ENCODE measurements at places on chromosomes 7 and 10.
A peak's percentile ranks its signal among the peaks of the same experiment; 100 is the strongest.

DNA sequence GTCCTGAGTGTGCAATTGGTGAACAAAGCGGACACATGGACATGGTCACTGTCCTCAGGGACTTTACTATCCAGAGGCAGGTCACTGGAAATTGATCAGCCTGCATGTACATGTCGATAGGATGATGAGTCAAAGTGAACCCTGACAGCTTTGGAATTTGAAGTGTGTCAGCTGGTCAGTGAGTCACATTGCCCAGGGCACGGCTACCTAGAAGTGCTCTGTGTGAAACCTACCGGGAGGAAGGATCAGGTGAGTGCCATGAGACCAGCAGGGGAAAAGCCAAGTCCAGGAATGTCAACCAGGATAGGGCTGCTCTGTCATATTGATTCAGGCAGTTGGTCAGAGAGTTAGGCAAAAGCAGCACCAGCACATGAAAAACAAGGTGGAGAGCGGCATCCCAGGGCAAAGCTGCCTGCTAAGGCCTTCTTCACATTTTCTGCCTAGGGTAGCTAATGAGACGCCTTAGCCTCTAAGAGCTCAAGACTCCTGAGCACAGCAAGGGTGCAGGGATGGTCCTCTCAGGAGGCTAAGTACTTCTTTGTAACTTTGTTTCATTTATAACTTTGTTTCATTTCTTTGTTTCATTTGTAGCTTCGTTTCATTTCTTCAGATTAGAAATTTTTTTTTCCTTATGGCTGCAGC, 19.4 kb upstream of the PDCD4 start:
- DNase-seq: no peak

GRCh38 chr7:73532224-73532623, 10.1 kb upstream of the BAZ1B start:
- no peak for DNase-seq

- no peak for DNase-seq
Measured at GRCh38 chr7:108771853-108772252, 202.2 kb downstream of the DNAJB9 start.

GRCh38 chr10:9911488-9911887, 1106.2 kb upstream of the CELF2 start:
- DNase-seq: no peak

DNA sequence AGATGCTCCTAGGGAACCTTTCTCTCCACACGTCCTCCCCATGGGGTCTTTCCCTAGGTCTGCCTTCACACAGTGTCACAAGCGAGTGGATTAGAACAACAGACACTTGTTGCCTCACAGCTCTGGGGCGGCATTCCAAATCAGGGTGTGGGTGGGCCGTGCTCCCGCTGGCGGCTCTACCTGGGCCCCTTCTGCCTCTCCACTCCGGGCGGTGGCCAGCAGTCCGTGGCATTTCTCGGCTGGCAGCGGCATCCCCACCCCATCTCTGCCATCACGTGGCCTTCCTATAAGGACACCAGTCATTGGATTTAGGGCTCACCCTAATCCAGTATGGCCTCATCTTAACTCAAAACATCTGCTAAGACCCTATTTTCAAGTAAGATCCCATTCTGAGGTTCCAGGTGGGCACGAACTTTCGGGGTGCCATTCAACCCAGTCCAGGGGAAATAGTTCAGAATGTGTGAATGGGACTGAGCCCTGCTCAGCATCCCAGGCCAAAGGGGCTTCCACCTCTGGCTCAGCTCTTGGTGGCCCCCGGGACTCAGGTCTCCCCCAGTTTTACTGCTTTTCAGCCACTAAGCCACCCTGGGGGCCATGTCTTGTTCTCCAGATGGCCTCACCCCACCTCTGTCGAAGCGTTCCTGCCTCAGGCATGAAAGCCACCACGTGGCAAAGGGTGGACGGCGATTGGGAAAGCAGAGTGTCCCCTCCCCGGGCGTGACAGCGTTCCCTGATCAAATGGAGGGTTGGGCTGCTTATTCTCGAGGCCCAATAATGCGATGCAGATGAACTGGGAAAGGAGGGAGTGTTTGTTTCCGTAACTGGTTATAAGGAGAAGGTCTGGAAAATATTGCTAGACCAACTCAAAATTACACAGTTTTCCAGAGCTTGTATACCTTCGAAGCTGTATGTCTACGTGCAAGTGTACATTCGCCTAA, 350.0 kb downstream of the GLRX3 start:
- DNase-seq: no peak

DNA sequence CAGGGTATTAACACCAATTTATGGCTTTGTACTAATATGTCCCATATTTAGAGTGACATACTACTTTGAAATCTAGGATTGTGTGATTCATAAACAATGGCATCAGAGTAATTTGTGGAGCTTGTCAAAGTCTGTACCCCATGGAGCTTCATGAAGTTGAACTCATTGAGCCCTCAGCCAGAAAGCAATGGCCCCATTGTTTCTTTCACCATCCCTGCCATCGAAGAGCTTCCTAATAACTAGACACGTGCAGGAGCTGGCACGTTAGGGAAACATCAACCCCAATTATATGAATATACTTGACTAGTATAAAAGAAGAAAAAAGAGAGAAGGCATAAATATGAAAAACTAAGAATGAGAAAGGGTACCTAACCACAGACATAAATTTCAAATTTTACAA, 206.6 kb downstream of the CXCL12 start:
- no peak for DNase-seq

DNA sequence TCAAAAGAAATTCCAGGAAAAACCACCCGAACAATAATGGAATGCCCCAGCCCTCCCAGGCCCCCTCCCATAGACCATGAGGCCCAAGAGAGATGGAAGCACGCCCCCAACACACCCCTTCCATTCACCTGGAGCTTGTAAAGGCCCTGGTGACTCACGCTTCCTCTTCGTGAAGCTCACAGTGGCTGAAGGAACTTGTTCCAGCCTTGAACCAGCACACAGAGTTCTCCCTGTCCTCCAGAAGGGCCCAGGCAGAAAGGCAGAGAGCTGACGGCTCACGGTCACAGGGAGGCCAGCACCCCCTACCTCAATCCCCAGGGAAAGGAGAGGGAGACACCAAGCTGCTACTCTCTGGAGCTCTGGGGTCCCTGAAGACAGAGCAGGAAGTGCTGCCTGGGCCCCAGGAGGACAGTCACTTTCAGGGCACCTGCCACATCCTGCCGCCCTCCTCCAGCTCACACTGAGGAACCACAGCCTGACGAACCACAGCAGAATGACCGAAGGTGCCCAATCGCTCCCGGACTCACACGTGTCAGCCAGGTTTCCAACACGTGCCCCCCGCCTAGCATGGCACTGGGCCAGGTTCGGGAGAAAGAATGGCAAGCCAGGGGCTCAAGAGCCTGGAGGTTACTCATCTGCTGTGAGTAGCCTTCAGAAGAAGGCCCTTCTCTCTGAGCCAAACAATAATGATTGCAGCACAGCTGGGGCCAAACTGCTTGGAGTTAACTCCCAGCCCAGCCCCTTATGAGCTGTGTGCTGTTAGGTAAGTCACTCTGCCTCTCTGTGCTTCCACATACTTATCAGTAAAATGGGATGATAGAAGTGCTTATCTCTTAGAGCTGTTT, 52.8 kb downstream of the DLG5 start:
- no peak for DNase-seq

DNA sequence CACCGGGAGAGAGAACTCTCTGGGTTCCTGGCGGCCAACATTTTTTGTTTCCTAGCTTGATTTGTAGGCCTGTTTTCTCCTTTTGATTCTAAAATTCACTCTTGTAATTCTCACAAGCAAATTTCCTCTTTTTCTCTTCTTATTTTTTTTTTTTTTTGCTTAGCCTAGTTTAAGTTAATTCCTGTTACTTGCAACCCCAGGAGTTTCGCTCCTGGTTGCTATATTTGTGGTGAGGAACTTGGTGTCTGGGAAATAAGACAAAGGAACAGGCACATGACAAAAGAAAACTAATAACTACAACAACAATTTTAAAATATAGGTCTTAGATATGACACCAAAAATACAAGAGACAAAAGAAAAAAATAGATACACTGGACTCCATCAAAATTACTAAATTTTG, 6.7 kb downstream of the AOAH start:
- no peak for DNase-seq

DNA sequence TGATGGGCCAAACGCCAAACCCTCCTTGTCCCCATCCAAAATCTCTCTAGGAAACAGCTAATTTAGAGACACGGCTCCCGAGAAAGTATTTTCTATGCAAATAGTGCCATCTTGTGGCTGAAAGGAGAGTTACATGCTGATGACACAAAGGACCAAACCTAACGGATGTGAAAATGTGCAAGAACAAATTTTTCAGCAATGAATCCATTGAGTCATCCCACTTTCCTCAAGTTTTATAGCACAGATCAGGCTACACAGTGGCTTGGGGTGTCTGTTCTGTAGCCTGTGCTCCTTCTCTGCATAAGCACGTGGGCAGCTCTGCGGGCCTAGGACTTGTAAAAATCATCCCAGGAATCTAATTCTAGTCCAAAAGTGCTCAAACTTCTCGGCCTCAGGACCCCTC, 154.8 kb upstream of the PRR15 start:
- DNase-seq: peak; percentile 65

DNA sequence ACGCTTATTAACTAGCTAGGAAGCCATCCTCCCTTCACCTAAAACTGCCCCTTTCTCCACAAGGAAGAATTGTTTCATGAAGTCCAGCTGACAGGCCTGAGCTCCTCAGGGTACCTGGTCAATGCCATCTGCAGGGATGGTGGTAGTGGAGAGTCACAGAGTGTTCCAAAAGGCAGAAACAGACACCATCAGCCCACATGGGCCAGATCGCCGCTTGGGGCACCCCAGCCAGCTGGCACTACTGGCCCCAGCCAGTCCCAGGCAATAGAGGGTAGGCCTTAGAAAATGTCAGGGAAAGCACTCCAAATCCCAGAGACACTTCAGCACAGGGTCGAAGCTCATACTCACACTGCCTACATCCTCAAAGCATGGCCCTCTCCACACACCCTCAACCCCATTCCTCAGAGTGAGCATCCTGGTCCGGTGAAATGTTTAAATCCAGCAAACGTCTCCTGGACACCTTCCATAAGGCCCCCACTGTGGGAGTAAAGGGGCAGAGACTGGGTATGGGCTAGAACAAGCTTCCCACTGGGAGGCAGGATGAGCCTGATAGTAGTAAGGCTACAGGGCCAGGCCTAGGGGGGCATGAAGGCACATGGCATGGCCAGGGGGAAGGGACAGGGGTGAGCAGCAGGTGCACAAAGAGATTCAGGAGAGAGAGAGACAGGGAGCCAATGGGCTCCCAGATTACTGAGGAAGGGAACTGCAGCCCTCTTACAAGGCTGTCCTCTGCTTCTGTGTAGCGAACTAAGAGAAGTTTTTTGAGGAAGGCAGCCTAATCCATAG, 1.9 kb downstream of the LRRC20 start:
- DNase-seq: no peak

DNA sequence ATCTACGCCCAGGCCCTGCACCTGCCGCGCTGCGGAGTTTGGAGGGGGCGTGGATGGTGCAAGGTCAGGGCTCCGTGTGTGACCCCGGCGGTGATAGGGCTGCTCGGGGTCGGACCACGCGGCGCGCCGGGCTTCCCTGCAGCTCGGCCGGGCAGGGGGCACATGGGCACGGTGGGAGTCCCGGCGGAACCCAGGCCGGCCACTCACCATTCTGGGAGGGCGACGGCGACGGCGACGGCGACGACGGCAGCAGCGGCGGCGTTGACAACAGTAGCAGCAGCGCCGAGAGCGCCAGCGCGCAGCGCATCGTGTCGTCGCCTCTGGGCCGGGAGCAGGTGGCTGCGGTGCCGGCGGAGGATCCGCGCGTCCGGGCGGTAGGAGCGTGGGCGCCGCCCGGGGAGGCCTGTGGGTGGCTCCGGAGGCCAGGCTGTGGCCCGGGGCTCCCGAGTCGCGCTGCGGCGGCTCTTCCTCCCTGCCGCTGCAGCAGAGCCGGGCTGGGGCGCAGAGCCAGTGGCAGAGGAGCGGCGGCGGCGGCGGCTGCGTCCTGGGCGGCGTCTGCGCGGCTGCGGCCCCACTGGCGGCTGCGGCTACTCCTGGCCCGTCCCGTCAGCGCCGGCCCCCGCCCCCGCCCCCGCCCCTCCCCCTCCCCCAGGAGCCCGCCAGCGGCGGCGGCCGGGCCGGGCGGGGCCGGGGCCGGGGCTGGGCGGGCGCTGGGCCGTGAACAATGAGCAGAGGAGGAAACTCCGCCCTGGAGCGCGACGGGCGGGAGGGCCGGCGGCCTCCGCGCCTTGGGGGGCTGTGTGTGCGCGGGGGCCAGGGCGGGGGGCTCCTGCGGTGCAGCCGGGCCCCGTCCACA, at the start of gene PODXL:
Gene PODXL (minus strand): TSS at position 576 of the 856 bp plus-strand sequence. CDS start 269 bp downstream, at position 307.
- peak; percentile 35 for DNase-seq

DNA sequence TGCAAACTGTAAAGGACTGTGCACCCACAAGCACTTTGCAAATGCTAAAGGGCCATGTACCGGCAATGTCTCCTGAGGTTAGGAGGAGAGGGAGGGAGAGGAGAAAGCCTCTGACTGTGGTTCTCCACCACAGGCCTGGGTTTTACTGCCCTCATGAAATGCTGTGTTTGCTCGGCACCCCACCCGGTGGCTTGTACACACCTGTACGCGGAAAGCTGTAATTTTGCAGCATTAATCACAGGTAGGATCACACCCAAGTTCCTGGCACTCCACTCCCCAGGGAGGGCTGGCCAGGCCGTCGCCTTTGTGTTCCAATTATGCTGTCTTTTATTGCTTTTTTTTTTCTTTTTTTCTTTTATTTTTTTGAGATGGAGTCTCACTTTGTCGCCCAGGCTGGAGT, 78.5 kb upstream of the MYL10 start:
- DNase-seq: no peak

DNA sequence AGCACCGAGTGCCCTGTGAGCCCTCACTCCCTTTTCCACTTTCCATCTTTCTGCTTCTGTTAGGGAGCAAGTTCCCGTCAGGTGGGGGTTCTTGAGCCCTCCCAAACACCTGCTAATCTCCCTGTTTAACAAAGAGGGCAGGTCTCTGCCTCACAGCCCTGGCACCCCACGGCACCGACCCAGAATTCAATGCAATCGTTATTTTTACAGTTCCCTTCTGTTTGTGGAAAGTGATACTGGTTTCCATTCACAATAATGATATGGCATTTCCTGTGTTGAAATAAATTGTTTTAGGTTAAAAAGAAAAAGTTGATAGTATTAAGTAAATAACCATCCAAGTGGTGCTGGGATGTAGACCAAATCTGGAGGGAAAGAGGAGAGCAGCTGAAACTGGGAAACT, 38.8 kb upstream of the SLC29A3 start:
- no peak for DNase-seq

GRCh38 chr7:140562926-140563481, 77.6 kb downstream of the DENND2A start:
- no peak for DNase-seq

GRCh38 chr10:1293636-1294435, 237.7 kb downstream of the WDR37 start:
- no peak for DNase-seq

- DNase-seq: no peak
Measured at GRCh38 chr7:150413640-150414081, 34.5 kb downstream of the ZNF775 start.

- DNase-seq: no peak
Measured at GRCh38 chr7:158582089-158582456, 5.5 kb downstream of the PTPRN2 start.

- no peak for DNase-seq
Measured at GRCh38 chr10:89450901-89451300, 36.5 kb downstream of the IFIT5 start.
